ENCODE measurements at places on chromosomes 5 and 9. TPM values are rescaled to one million over a fixed set of nuclear protein-coding genes. Genes with fewer than 3 reads are reported as not detected.

The DBH gene
- 0.08 TPM for total RNA-seq

The PCDH1 gene
- total RNA-seq: 140 TPM

The PCDHGB3 gene
- total RNA-seq: 4.1 TPM

The GPR150 gene
- total RNA-seq: not detected

The TAF9 gene
- 59.4 TPM for total RNA-seq

DNA sequence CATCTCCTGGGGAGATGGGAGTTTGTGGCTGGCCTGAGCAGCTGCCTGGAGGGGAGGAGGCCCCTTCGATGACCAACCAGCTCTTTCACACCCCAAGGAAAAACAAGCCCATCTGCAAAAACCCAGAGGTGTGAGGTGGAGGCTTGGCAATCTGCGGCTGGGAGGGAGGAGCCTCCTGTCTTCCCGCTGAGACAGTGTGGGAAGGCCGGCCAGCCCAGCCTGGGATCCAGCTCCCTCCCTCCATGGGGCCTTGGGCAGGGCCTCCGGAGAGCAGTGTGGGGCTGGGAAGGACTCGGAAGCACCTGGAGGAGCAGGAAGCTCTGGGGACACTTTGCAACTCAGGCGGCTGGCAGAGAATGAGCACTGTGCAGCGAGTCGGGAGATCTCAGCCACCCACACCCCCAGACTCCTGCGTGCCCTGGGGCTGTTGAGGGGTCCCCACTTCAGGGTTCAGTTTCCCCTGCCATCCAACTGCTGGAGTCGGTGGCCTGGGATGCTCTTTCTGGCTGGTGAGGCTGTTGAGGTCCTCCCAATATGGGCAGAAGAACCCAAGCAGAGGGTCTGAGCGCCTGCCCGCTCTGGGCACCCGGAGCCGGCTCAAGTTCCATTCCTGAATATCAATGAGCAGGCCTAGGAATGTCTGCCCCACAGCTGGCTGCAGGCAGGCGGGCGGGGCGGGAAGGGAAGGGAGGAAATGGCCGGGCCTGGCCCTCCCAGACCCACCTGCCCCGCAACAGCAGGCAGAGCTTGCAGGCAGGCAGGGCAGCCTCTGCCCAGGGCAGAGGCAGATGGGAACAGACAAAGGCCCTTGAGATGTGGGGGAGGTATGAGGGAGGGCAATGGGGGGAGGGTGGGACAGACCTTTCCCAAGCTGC is 101.1 kb downstream of the FGF18 start:
- peak; percentile 46 for DNase-seq

DNA sequence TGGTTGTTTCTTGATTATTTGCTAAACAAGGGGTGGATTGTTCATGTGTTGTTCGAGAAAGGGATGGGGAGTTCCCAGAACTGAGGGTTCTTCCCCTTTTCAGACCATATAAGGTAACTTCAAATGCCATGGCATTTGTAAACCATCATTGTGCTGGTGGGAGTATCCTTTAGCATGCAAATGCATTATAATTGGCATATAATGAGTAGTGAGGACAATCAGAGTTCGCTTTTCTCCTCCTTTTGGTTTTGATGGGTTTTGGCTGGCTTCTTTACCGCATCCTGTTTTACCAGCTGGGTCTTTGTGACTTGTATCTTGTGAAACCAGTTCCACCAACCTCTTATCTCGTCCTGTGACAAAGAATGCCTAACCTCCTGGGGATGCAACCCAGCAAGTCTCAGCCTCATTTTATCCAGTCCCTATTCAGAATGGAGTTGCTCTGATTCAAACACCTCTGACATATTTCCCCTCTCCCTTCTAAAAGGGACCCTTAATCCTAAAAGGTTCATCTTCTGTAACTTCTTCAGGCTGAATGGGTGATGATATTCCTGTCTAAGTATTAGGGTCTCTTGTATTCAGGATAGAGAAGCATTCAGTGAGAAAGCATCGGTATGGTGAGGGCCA is 8.7 kb upstream of the FBN2 start:
- DNase-seq: no peak

DNA sequence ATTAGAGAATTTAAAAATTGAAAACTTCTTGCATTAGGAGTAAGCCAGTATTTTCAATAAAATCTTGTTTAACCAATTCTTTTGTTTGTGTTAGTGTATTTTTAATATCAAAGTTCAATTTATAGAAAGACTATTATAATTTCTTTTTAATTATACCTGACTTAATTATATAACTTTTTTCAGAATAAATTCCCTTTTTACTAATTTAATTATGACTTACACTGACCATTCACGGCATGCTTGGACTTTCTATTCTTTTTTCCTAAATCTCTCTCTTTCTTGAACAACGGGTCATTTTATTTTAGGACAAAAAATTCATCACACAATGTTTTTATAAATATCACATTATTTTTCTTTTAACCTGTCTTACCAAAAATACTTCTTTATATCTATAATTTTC is 555.3 kb upstream of the PTGER4 start:
- no peak for DNase-seq

- DNase-seq: no peak
Observed at GRCh38 chr9:10876333-10876732, 263.5 kb upstream of the PTPRD start.

- no peak for DNase-seq
Observed at GRCh38 chr5:88886252-88886651, 3.3 kb upstream of the MEF2C start.

DNA sequence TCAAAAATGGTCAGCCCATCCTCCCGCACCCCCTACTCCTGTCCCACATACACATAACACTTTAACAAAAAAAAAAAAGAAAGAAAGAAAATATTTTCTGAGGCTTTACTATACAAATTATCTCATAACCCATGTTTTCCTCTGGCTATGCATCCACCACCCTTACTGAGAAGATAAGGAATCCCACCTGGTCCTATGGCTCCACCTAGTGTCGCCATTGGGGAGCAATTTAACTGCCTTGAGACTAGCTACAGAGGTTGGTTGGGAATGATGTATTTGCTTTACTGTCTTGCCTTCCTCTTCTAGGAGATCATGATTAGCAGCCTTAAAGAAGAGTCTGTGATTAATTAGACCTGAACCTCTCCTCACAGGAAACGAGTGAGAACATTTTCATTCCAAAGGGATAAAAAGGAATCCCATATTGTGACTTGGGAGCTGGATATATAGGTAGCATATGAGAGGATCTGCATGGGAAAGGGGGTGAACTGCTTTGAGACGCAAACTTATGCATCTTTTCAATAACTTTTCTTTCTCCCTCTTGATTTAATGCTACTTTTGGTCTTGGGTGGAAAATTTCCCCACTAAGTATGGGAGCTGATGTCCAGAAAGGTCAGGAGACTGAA is 77.7 kb upstream of the SELENOP start:
- DNase-seq: peak; percentile 80

- DNase-seq: no peak
Observed at GRCh38 chr9:105305856-105306255, 61.4 kb downstream of the SLC44A1 start.

DNA sequence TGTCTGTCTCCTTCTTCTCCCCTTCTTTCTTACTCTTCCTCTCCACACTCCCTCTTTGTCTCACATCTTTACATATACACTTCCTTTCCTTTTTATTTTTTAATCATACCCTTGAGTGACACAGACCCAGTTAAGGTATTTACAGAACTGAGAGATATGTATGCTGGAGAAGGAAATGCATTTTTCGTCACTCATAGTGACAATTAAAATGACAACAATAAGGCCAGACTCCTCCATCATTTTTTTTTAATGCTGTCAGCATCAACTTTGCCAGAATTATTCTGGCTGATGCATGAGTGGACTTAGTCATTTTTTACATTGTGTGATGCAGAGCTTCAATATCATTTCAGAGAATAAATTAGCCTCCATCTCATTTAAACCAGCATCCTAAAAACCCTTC is 272.9 kb downstream of the TMEM38B start:
- no peak for DNase-seq

DNA sequence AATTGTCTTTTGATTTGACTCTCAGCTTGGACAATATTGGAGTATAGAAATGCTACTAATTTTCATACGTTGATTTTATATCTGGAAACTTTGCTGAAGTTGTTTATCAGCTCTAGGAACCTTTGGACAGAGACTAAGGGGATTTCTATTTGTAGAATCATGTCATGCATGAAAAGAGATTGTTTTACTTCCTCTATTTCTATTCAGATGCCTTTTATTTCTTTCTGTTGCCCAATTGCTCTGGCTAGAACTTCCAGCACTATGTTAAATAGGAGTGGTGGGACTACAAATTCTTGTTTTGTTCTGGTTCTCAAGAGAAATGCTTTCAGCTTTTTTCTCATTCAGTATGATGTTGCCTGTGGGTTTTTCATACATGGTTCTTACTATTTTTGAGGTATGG is 112.8 kb upstream of the CDH12 start:
- DNase-seq: no peak

- DNase-seq: no peak
Observed at GRCh38 chr5:75152860-75153259, 83.8 kb downstream of the ANKRD31 start.

- no peak for DNase-seq
Observed at GRCh38 chr5:112534611-112535255, 115.7 kb upstream of the EPB41L4A start.

- no peak for DNase-seq
Observed at GRCh38 chr9:127778280-127779135, at the start of gene SH2D3C. TSS of gene SH2D3C (minus strand) at chr9:127778666. CDS start at chr9:127778627, 39 bp downstream.

- DNase-seq: no peak
Observed at GRCh38 chr9:13364271-13365000, 84.9 kb upstream of the MPDZ start.

GRCh38 chr5:139524446-139524845 is 36.7 kb upstream of the UBE2D2 start:
- no peak for DNase-seq

DNA sequence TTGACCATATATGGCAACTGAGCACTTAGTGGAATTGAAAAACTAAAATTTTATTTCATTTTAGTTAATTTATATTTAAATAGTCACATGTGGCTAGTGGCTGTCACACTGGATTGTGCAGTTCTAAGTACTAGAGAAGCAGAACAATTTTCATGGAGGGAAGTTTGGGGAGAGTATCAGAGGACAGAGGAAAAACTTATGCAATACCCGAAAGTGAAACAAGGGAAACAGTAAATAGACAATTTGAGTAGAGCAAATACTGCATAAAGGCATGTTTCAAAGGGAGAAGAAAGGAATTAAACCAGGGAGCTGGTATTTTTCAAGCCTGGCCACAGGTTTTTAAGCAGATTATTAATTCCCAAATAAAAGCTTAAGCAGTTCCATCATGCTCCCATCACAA is 590.5 kb upstream of the RORB start:
- DNase-seq: no peak

DNA sequence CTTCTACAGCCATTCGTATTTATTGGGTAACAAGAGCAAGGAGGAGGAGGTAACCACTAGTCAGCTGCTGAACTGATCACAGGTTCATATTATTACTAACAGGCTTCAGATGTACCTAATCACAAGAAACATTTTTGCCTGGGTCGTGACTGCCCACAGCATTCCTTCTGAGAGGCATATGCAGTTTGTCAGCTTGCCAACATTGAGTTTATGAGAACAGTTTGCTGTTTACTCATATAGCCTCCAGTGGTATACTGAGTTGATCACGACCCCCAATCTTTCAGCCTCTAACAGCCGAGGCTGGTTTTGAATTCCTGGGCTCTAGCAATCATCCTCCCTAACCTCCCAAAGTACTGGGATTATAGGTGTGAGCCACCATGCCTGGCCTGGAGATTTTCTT is 693.6 kb downstream of the TLE1 start:
- DNase-seq: no peak
